ENCODE measurements at places on chromosomes 2 and 18.
A peak's percentile ranks its signal among the peaks of the same experiment; 100 is the strongest.

- DNase-seq = peak; percentile 72
Measured at GRCh38 chr2:30230497-30231211, 680 bp upstream of the LBH start.

DNA sequence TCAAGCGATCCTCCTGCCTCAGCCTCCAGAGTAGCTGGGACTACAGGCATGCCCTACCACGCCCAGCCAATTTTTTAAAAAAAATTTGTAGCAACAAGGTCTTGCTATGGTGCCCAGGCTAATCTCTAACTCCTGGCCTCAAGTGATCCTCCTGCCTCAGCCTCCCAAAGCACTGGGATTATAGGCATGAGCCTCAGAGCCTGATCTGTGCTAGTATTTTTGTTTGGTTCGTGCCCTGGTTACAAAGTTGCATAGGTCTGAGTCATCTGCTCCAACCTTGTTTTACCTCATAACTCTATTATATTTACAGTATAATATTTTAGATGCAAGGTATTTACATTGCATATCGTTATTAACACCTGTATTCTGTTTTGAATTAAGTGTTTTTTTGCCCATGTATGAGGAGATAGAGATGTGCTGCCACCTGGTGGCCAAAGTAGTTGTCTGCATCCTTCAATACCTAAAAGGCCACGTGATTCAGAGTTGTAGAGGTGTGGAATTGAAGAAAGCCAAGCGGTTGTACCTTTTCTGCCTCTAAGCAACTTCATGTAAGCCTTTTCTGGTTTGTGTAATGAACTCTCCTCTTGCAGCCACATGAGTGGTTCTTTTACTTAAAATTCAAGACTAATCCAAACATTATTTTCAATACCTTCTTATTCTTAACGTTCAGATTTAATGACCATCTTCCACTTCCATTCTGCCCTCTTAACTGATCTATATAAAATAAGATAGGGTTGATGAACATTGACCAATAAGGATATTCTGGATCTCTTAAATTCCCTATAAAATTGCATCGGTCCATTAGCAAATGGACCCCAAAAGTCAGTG, 19.9 kb upstream of the CABYR start:
- DNase-seq = peak; percentile 79

DNA sequence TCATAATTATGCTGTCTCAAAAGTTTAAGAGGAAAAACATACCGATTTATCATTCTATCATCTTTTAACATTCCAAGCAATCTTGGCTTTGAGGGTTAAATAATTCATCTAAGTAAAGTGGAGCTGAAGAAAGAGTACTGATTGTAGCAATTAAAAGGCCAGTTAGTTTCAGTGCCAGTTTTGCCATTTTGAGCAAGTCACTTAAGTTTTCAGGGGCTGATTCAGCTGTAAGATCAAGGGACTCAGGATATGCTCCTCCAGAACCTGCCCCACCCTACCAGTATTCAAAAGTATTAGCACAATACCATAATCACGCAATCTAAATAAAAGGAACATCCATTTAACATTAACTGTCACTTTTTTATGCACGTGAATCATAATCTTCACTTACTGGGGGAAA, 1.9 kb downstream of the SS18 start:
- DNase-seq = no peak

DNA sequence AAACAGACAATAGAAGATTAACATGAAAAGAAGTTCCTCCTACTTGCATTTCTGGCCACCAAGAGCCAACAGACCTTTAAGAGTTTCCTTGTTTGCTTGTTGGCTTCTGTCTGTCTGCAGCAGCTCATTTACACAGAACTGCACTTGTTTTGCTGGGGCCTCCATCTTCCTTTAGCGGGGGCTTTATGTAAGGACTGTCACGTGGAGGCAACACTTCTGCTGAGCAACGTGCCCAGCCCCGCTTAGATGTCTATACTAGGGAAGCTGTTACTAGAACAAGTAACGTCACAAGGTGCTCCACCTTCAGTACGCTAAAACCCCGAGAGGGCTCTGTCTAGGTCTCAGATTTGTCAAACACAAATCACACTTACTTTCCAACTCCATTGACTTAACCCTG, 104.3 kb upstream of the PXDN start:
- no peak for DNase-seq

DNA sequence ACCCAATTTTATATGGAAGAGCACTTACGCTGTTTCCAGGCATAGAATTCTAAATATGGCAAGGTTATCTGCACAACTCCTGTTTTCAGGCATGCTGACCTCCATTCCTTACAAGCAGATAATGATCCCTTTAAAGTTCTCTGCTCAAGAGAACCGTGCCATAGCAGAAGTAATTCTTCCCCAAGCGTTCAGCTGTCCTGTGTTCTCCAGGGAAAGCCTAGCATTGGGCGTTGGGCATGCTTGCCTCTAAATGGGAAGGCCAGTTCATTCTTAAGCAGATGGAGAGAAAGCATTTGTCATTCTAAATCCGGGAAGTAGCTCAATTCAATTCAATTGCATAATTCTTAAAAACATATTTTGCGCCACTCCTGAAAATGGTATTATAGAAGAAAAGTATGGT, 55.7 kb upstream of the EML4 start:
- no peak for DNase-seq

GRCh38 chr2:26883956-26884355, 36.0 kb downstream of the DPYSL5 start:
- DNase-seq = no peak

DNA sequence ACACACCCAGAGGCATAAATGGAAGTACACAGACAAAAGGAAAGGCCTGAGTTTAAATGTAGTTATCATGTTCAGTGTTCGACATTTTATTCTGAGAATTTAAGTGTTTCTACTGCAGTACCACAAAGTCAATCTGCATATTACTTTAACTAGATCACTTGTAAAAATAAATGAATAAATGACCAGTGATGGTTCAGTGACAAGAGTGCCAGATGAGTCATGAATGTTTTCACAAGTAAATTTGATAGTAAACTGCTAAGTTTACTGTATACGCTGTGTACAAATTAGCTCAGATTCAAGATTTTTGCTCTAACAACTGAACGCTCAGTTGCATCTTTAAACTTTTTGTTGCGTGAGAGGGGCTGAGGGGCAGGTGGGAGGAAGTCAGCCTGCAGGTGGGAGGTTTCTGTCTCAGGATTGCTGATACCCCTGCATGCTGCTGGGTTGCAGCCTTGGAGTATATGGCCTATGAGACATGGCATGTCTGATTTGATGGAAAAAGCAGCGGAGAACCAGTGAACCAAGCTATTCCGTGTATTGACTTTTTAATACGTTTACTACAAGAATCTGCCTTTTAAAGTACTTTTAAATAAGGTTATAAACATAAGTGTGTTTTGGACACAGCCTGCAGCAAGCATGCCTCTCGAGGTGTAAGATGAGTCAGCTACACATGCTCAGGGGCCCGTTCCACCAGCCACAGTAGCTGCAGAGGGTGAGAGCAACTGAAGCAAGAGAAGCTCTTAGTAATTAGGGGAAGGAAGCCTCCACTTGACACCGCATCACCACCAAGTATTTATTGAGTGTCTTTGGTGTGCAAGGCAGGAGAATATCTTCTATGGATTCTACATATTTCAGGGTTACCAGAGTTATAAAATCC, 245.1 kb downstream of the NEDD4L start:
- no peak for DNase-seq

GRCh38 chr2:176986487-176986886, 226.1 kb upstream of the HNRNPA3 start:
- no peak for DNase-seq

GRCh38 chr2:120812866-120813265, 77.2 kb downstream of the GLI2 start:
- no peak for DNase-seq

DNA sequence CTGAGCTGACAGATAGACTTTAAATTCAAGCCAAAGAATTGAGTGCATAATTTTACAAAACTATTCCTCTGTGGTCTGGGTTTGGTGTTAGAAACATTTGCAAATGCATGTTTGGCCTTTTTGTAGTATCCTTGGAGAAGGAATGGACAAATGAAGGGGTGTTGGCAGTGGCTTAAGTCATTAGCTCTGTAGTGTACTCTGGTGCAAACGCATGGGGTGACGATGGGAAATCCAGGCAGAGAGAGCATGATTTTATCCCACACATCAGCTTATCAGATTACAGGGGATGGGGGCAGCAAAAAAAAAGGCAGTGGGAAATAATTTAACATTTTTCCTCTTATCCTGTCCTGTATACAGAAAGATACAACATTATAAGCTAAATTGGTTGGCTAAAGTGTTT, 320.6 kb downstream of the ZNF516 start:
- DNase-seq = no peak

- DNase-seq = peak; percentile 90
Measured at GRCh38 chr18:76496194-76496890, 1.3 kb upstream of the ZNF516 start.

GRCh38 chr2:8615576-8616281, 66.1 kb upstream of the ID2 start:
- DNase-seq = peak; percentile 54

GRCh38 chr18:66749030-66749429, 145.1 kb upstream of the CDH19 start:
- DNase-seq = no peak

DNA sequence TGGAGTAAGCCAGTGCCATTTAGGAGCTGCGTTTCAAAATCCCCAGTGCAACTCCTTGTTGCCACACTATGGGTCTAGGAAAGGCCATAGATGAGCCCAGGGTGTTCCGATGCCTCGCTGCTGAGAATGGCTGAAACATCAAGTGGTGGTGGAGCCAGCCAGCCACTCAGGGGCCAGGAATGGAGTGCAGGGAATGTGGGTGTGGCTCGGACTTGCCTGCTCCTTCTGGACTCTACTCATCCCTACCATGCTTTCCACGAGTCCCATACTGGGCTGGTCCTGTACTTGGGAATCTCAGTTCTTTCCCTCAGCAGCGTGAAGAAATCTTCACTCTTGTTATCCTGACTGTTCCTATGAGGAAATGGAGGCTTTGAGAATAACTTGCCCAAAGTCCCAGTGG, 143.5 kb downstream of the INSIG2 start:
- DNase-seq = no peak

- no peak for DNase-seq
Measured at GRCh38 chr2:71544919-71545571, 91.7 kb downstream of the DYSF start.

DNA sequence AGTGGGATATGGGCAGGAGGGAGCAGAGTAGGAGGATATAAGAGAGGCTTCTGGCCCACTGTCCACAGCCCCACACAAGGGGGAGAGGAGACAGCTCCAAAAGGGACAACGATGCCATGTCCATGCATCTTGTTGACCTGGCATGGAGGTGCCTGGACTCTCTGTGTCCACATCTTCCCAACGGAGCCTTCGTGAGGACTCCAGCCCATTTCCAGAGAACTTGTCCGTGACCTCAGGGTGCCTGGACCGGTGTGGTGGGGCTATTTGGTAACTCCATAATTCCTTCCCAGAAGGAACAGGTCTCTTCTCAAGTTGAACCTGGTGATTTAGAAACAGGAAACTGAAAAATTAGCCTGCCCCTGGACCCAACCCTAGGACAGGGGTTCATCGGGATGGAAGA, 133.9 kb downstream of the CYP26B1 start:
- peak; percentile 58 for DNase-seq

GRCh38 chr2:174903264-174903556, 102.0 kb downstream of the CHN1 start:
- DNase-seq = no peak

DNA sequence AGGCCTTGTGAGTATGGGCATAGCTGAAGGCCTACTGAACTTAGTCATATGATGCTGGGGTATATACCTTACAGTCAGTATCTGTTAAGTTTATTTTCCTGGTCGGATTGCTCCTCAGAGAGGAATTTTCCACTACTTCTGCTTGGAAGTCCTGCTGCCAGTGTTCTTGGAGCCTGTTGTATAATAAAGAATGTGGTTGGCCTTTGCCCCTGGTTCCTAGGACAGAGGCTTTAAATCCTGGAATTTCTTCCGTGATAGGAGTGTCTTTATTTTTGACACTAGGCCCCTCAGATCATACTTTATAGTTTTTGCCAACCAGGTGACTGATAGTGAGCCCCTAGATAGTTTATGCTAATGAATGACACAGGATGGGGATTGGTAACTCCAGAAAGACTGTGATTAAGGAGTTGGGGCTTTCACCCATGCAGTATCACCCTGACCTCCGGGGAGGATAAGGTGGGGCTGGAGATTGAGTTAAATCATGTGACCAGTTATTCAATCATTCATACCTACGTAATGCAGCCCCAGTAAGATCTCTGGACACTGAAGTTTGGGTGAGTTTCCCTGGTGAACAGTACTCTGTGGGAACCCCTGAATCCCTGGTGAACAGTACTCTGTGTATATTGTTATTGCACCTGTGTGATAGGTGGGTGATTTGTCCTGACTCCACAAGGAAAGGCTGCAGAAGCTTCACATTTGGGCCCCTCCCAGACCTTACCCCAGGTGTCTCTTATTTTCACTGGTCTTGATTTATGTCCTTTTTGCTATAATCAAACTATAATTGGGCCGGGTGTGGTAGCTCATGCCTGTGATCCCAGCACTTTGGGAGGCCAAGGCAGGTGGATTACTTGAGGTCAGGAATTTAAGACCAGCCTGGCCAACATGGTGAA, 56.9 kb downstream of the COMMD1 start:
- DNase-seq = no peak

DNA sequence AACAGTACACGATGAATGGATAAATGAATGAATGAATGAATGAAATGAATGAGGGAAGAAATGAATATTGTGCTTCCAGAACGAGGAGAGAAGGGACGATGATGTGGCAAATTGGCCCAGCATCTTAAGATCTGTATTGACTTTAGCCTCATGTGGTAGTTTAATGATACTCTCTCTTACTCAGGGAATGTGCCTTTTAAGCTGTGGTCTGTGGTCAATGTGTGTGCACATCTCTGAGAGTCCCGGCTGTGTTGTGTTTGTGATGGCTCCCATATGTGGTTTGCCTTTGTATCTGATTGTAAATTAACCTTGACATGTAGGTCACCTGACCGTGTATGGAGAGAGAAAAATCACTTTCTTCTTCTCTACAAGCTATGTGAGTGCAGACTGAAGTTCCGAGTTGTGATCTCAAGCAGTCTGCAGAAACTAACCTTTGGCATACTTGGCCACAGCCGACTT, 91.2 kb downstream of the NEDD4L start:
- no peak for DNase-seq

- DNase-seq = no peak
Measured at GRCh38 chr2:166057370-166058164, 70.3 kb downstream of the SCN1A start.
